ENCODE measurements at places on chromosomes 2 and 18.

DNA sequence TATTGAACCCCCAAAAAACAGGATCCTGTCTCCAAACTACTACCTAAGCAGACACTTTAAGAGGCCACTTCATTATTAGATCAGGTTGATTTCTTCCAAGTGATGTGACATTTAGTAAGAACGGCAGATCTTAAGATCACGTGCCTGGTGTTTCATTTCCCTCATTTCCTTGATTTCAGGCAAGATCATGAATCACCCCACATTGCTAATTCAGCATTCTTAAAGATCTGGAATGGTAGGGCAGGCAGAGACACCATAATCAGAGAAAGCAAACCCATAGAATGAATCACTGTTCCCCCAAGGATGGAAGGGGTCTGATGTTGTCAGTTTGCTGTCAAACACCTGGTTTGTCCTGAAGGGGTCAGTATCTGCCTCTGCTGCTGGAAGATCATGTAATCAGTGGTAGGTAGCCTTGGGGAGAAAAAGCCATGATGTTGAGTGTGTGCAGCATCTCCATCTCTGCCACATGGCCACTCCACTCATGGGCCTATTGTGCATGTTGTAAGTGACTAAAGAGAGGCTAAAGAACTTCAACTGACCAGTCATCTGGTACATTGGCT lies 133.9 kb downstream of the ARHGAP15 start:
- no peak for DNase-seq

DNA sequence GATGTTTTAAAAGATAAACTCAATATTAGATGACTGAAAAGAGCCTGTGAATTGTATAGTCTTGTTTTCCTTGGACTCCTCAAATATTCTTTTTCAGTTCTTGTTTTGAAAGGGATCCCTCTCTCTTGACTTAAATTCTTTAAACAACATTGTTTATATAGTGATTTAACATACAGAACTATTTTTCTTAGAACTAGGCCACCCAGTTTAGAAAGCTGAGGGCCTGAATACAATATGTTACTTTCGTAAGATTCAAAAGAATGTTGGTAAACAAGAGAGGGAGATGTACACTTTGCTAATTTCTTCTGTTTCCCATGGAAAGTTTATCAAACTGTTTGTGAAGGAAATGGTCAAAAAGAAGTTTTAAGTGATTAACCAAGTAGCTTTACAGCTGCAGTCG lies 5.5 kb upstream of the TSPYL6 start:
- no peak for DNase-seq

GRCh38 chr2:207704671-207705070 lies 6.8 kb upstream of the CCNYL1 start:
- no peak for DNase-seq

- no peak for DNase-seq
Observed at GRCh38 chr2:179532863-179533278, 268.2 kb upstream of the SESTD1 start.

DNA sequence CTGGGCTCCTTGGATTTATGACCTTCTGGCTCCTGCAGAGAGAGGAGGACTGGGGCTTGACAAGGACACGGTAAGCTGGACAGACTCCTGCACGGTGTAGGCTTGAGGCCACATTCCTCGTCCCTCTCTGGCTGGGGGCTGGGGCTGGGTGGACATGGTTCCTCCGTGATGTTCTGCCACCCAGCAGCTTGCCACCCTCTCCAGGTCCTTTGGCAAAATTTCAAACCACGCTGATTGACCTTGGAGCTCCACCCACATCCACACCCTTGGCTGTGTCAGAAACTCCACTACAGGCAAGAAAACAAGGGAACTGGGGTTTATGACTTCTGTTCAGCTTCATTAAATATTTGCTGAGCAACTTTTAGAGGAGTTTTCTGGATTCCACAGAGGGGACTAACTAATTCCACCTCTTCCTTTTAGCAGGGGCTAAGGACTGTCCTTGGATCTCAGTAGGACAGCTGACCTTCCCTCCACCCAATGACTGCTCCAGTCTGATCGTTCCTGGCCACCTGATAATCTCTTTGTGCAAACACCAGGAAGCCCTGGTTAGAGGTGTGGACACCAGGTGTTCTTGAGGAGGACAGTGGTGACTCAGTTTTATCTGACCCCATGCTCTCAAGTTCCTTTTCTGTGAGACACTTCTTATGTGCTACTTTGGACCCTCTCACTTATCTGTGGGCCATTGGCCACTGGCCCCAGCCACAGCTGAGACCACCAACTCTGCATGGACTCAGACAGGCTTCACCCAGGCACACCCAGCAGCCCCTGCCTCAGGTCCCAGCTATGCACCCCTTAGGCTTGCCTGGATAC lies 29.3 kb downstream of the GPR55 start:
- no peak for DNase-seq

- DNase-seq: no peak
Observed at GRCh38 chr2:190717764-190718651, 69.1 kb downstream of the NAB1 start.

DNA sequence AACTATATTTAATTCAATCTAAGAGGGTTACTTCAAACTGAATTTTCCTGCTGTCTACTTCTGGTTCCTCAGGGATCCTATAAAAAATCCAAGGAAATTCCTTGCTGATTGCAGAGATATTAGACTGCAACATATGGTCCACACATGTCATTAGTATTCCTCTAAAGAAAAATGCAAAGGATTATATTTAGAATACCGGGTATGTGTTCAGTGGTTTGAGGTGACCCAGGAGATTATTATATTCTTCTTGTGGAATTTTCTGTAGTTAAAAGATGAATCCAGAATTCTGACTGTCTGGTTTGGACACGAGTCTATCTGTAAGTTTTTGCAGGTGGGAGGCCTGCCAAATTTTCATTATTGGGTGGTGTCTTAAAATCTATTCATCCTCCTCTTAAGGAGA lies 18.2 kb downstream of the HOXD1 start:
- DNase-seq: no peak

DNA sequence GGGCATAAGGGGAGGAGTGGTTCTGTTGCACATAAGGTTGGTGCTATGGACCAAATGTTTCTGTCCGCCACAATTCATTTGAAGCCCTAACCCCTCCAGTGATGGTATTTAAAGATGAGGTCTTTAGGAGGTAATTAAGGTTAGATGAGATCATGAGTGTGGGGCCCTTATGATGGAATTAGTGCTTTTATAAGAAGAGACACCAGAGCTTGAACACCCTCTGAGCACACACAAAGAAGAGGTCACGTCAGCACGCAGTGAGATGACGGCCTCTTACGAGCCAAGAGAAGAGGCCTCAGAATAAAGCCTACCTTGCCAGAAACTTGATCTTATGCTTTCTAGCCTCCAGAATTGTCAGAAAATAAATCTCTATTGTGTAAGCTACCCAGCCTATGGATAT lies 386.4 kb upstream of the CYRIA start:
- peak; percentile 12 for DNase-seq

DNA sequence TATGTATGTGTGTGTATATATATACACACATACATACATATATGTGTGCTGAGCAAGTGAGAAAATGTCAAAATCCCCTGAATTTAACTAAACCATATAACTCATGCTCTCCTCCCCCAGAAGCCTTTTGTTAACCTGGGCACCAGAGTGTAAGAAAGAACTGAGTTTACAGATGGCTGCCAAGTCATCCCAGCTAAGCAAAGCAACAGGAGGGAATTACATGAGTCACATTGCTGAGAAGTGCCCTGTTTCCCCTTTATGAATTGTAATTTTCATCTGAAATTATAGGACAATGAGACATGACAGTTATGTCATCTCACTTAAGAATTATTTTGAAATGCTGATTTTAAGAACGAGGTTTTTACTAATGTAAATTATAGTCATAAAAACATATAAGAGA lies 29.9 kb downstream of the SCN7A start:
- no peak for DNase-seq

DNA sequence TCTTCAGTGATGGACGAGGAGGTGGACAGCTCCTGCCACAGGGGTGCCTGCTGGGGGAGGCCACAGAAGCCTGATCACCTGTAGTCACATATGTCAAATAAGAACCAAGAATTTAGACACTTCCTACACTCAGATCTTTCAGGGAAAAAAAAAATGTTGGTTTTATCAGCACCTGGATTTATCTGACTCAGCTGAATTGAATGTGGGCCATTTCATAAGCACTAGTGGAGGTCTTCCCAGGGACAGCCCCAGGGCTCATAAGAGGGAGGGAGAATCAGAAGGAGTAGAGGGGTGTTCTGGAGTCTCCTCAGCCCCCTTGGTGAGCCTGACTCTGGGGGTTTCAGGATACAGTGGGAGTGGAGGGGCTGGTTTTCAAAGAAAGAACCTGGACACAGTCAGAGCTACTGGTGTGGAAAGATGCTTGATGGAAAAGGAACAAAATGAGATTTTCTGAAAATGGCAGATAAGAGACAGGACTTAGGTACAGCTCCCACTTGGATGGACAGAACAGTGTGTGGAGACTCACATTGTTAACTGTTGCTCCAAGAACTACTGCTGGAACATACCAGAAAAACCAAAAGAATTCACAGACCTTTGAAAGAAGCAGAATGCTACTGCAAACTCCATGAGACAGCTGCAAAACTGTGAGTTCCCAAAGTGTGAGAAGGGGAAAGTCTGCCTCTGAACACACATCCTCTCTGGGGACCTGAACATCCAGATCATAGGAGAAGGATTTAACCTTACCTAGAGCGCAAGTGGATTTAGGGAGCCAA lies 45.4 kb downstream of the LCT start:
- no peak for DNase-seq

- DNase-seq: peak; percentile 46
Observed at GRCh38 chr2:154697418-154698252, 860 bp upstream of the KCNJ3 start.

DNA sequence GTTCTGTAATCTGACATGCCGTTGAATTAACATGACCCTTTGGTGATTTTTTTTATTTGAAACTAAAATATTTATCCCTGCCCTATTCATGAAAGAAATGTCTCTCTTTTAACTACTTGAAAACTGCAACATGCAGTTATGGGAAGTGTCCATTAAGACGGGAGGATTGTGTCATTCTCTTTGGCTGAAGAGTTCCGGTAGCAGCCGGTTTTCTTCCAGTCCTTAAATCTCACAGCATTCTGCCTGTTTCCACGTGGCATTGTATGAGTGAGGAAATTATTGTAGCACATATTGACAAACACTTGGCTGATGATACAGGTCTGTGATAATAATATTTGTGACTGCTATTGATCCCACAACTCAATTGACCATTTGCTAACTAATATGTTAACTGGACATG lies 509.6 kb upstream of the POU3F3 start:
- DNase-seq: no peak

- no peak for DNase-seq
Observed at GRCh38 chr18:6605115-6605869, 124.2 kb upstream of the ARHGAP28 start.

DNA sequence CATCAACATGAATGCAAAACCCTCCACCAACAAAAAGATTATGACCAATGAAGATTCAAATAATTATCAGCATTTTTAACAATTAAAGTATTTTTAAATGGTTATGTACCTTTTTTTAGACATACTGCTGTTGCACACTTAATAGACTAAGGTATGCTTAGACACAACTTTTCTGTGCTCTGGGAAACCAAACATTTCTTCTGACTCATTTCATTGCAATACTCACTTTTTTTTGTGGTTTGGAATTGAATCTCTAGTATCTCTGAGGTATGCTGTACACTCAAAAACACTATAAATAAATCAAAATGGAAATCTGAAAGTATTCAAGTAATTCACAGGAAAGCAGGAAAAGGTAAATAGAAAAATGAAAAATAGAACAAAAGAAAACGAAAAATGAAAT lies 247.9 kb upstream of the POU3F3 start:
- DNase-seq: no peak
